Dermis blood vessel endothelial cell (primary cell): ENCODE measurements at places on chromosomes 4 and X. TPM values are rescaled to one million over a fixed set of nuclear protein-coding genes. Genes with fewer than 3 reads are reported as not detected.

VCX gene
- total RNA-seq = not detected in 2 replicates

GAGE12J gene
- total RNA-seq = not detected in 2 replicates

CXCL11 gene
- 2.0 and 2.7 TPM in 2 replicates for total RNA-seq

SPANXN3 gene
- not detected in 2 replicates for total RNA-seq

HEPH gene
- total RNA-seq = 1.4 and 2.7 TPM in 2 replicates

EMCN gene
- total RNA-seq = 127 and 189 TPM in 2 replicates

LEF1 gene
- 0.68 and 0.84 TPM in 2 replicates for total RNA-seq

STEEP1 gene
- 45.3 and 53.8 TPM in 2 replicates for total RNA-seq

TRIM75 gene
- total RNA-seq = not detected in 2 replicates

CTAG1B gene
- not detected in 2 replicates for total RNA-seq

DHX15 gene
- total RNA-seq = 161 and 222 TPM in 2 replicates

CTAG2 gene
- not detected in 2 replicates for total RNA-seq

SPIN2B gene
- total RNA-seq = 8.7 and 9.9 TPM in 2 replicates

GK gene
- total RNA-seq = 1.7 and 3.7 TPM in 2 replicates

IGFBP7 gene
- total RNA-seq = 1,318 and 2,129 TPM in 2 replicates

FHL1 gene
- 59.6 and 86.6 TPM in 2 replicates for total RNA-seq

CFI gene
- 94.8 and 132 TPM in 2 replicates for total RNA-seq

GPM6B gene
- 0.14 and 0.17 TPM in 2 replicates for total RNA-seq

TRIM60 gene
- not detected in 2 replicates for total RNA-seq

MAGEC2 gene
- total RNA-seq = not detected in 2 replicates

MFAP3L gene
- total RNA-seq = 29.8 and 40.4 TPM in 2 replicates

LONRF3 gene
- 25.2 and 26.5 TPM in 2 replicates for total RNA-seq

CYSLTR1 gene
- total RNA-seq = not detected in 2 replicates

RHOXF2 gene
- not detected in 2 replicates for total RNA-seq

CXCL3 gene
- 0.37 and 0.85 TPM in 2 replicates for total RNA-seq

PAGE4 gene
- not detected in 2 replicates for total RNA-seq

ERVMER34-1 gene
- under 0.01 and 0.14 TPM in 2 replicates for total RNA-seq

SOX3 gene
- total RNA-seq = not detected in 2 replicates

SFRP2 gene
- 0.09 TPM in 1 of 2 replicates, not detected in the other for total RNA-seq

PCDH19 gene
- 0.60 and 0.68 TPM in 2 replicates for total RNA-seq

SOD3 gene
- 0.28 TPM in 1 of 2 replicates, not detected in the other for total RNA-seq

BEX1 gene
- total RNA-seq = not detected in 2 replicates

ASIC5 gene
- not detected in 2 replicates for total RNA-seq

WDR17 gene
- 0.19 and 0.51 TPM in 2 replicates for total RNA-seq

DLG3 gene
- 0.88 and 1.7 TPM in 2 replicates for total RNA-seq

KCND1 gene
- total RNA-seq = 0.34 and 0.79 TPM in 2 replicates

GABRA4 gene
- total RNA-seq = not detected in 2 replicates

NSG1 gene
- not detected in 2 replicates for total RNA-seq

SPANXB1 gene
- total RNA-seq = not detected in 2 replicates
